ENCODE measurements at places on chromosomes 2 and 18.

DNA sequence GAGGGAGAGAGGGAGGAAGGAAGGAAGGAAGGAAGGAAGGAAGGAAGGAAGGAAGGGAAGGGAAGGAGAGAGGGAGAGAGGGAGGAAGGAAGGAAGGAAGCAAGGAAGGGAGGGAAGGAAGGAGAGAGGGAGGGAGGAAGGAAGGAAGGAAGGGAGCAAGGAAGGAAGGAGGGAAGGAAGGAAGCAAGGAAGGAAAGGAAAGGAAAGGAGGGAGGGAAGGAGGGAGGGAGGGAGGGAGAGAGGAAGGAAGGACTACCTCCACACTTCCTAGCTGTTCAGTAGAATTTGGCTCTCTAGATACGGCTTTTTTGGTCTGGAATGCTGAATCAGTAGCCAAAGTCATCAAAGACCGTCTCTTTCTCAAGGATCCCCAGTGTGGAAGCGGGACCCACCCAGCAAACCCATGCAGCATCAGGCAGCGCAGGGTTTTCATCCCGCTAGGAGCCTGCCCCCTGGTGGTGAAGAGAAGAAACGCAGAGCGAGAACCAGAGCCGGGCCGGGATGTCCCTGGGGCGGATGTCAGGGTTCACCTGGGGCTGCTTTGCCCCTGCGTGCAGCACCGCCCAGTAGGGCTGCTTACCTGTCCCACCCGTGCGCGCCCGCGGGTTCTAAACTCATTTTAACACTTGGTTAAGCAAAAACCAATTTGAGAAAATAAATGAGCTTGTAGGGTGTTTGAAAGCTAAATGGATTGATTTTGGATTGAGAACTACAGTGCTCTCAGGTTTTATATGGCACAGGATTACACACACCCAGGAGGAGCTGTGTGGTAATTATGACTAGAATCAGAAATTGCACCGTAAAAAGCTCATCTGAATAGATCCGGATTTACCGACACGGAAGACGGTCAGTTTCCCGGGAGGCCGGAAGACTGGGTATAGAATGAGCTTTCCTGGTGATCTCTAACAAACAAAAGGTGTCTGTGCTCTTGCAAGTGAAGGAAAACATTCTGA, 48.1 kb upstream of the ARL4C start:
- DNase-seq: peak; percentile 71

- DNase-seq: no peak
Observed at GRCh38 chr2:103232865-103233264, 471.0 kb downstream of the TMEM182 start.

DNA sequence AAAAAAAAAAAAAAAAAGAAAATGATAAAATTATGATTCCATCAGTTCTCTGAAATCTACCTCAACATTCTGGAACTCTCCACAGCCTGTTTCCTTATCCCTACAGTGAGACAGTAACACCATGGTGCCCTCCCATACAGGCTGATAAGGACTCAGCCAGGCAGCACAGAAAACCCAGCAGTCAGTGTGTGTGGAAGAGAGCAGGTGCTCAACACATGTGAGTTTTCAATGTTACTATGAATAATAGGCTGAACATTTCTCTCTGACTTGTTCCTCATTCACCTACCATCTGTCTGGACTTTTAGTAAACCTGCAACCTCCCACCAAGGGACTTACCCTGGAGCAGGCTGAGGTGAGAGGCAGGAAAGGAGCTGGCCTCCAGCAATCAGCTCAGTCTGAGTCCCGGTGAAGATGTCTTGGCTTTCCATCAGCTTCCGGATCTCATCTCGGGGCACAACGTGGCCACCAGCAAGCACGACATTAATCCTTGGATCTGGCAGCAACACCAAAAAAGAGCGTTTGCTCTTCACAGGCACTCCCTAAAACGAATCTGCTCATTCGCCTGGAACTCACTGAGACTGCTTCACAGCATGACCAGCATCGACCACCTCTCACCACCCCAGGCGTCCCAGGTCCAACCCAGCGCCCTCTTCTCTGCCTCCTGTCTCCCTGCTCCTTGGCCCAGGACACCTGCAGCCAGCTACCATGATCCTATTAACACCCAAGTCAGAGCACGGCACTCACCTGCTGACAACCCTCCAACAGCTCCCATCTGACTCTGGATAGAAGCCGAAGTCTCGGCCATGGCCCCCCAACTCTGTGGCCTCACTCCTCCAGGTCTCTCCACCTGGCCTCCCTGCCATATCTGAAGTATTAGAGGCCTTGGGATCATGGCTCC, 16.5 kb downstream of the PASK start:
- DNase-seq: no peak

DNA sequence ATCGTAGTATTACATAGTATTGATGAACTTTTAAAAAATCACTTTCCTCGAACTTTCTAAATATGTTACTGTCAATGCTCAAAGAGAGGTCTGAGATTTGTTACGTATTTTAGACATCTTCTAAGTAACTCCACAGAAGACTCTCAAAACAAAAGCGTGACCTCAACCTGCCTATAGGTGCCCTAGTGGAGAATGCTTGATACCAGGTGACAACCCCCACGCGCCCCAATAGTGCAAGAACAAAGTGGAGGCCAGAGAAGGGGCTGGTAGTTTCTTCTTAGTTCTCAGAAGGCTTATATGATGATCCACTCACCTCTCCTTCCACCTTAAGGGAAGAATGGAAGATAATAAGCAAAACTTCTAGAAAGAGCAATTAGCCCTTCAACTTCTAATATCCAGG, 102.6 kb downstream of the ANKRD44 start:
- no peak for DNase-seq

- DNase-seq: no peak
Observed at GRCh38 chr2:67752969-67753368, 309.8 kb downstream of the C1D start.

DNA sequence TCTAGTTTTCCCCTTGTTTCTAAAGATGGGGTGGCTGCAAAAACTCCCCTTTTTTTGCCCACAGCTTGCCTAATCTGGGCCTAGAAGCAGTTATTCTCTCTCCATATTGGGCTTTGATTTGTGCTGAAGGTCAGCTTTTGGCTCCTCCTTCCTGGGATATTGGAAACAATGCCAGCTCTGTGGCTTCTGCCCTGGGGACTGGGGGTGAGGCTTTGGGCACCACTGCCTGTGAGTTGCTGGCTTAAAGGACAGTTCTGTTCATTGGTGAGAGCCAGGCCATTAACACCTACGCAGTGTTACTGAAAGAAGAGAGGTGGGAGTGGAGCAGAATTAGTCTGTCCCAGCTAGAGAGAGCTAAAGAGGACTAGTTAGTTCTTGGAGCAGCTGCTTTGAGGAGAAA, 4.3 kb downstream of the UBXN2A start:
- DNase-seq: no peak

DNA sequence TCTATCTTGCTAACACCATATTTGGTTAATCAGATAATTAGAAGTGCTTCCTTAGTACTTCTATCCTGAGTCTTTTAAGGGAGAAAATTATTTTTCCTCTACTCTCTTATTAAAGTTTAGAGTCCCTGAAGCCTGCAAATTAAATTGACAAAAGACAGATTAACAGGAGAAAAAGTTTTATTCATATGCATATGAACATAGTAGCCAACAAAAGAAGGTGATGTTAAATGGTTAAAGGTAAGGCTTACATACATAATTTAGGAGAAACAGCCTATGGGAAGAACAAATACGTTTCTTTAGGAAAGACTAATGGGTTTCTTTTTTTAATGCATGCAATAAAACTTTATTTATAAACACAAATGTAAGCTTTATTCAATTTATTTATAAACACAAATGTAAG, 805.0 kb downstream of the CPS1 start:
- DNase-seq: no peak

DNA sequence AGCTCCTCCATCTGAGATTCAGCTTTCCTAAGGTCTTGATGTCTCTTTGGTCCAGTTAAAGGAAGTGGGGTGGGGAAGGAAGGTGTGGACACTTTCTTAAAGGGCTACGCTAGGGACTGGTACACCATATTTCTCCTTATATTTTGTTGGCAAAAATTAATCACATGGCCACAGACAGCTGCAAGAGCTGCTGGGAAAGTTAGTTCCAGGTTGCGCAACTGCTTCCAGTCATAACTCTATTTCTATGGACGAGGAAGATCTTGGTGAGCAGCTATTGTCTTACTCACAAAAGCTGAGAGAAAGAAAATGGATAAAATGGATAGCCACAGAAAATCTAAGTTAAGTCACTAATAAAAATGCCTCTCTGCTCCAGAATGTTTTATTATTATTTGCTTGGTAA, 60.7 kb upstream of the PPM1B start:
- no peak for DNase-seq

- DNase-seq: no peak
Observed at GRCh38 chr2:127124426-127124825, 17.5 kb upstream of the BIN1 start.

DNA sequence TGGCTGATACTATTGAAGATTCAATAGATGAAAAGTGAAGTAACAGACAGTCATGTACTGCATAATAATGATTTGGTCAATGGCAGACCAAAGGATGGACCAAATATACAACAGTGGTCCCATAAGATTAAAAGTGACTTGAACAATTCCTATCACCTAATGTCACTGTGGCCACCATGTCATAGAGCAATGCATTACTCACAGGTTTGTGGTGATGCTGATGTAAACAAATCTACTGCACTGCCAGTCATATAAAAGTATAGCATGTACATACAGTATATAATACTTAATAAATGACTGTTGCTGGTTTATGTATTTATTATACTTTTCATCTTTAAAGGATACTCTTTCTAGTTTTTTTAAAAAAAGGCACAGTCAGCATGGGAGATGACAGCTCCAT, 99.9 kb downstream of the USP34 start:
- no peak for DNase-seq

- no peak for DNase-seq
Observed at GRCh38 chr2:105442056-105442455, 43.2 kb upstream of the FHL2 start.

DNA sequence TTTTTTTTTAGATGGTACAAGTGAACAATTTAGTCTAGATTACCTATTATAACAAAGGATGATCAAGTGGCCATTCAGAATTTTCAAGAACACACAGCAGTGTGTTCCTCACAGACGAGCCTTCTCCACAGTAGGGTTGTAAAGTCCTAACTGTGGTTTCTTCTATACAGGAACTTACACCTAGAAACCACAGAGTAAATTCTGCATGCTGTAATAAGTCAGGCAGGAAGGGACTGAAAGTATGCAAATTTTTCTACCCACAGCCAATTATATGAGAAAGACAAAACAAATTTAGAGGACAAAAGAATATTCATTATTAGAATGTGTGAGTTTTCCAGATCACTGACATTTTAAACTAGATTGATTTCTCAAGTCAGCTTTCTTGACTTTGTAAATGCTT, 99.5 kb downstream of the RBMS1 start:
- no peak for DNase-seq

DNA sequence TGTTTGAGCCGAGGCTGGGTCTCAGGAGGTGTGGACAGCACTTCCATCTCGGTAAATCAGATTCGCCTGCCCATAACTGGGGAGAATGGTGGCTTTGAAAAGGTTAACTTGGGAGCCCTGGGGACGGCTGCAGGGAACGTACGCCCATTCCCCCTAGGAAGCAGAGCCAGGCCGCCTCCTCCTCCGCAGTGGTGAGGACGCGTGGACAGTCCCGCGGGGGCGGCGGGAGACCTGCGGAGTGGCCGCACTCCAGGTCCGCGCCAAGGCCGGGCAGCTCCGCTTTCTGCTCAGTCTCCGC, 845 bp upstream of the MYCN start:
- peak; percentile 47 for DNase-seq

DNA sequence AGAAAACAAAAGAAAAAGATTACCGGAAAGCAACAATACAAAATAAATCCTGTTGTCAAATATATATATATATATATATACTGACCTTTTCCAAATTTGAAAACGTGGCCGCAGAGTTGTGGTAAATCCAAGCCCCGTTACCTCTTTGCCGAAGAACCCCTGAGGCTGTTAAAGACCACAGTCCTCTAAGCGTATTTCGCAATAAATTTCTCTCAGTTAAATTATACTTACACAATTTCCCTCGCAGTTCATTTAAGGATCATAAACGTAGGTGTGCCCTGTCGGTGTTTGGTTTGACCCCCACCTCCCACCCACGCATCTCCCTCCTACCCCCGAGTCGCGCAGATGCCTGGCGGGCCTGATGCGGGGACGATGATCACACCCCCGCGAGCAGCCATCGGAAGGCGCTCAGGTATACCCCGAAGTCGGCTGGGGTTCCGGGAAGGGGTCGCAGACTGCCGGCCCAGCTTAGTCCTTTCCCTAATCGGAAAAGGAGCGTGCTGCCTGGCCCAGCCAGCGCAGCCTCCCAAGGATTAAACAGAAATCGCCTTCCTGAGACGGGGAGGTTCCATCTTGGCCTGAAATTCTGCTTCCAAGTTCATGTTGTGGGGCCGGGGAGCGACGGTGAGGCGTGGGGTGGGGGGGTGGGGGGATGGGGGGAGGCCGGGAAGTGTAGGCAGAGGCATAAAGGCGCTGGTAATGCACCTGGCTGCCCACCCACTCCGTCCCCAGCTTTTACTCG, 2.9 kb upstream of the MEIS1 start:
- DNase-seq: no peak

GRCh38 chr2:177246000-177246399, 18.5 kb downstream of the NFE2L2 start:
- DNase-seq: no peak

- no peak for DNase-seq
Observed at GRCh38 chr18:57431002-57431382, 4.2 kb upstream of the ONECUT2 start.

DNA sequence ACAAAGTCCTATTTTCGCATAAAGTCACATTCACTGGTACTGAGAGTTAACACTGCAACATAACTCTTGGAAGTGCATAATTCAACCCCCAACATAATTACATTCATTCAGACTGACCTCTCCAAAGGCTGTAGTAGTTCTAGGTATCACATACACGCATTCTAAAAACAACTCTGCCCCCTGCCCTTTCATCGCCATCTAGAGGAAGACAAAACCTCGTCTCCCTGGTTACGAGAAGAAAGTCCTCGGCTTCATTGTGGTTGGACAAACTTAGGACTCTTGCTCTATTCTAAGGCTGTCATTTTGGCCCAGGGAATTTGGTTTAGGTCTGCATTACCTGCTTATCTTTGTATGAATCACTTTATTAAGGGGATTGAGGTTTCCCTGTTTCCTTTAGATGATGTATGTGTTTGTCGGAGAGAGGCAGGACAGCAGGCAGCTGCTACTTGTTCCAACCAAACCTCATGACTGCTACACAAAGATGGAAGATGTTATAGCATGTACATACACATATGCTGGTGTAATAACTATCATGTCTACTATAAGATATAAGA, 215.4 kb upstream of the NRXN1 start:
- DNase-seq: no peak

Measured in stimulated activated CD4-positive, alpha-beta T cell treated with anti-CD3 and anti-CD28 coated beads, Interleukin-4, amount 100 ng/mL, for 4 hours (primary cell).